HFFc6 (cell line): ENCODE measurements at places on chromosomes 6 and 20.
A peak's percentile ranks its signal among the peaks of the same experiment; 100 is the strongest.

DNA sequence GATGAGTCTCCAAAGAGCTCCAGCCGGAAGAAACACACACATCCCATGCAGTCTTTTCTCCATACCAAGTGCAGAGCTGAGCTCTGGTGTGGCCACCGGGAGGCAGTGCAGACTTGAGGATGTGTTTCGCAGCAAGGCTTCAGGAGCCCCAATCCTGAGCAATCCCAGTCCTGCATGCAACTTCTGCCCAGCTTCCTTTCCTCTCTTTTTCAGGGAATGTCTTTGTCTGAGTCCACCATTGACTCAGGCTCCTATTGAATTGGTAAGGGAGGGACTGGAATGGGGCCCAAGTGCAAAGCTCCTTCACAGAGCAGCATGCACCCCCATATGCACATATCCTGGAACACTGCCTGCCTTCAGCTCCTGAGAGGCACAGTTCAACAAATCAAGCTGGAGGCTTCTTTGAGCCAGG lies 50.5 kb upstream of the ASIP start:
- peaks cover 32% of the 10 kb centered on the region for H3K4me1 ChIP-seq
- no peaks in the 10 kb centered on the region for H3K36me3 ChIP-seq
- peak; percentile 84 for DNase-seq
- no peak overlapping the region for H3K4me3 ChIP-seq

- peaks cover 6% of the 10 kb centered on the region; the same call in 1 of the 2 replicates for H3K4me1 ChIP-seq
- DNase-seq: no peak
- H3K27ac ChIP-seq: no peak overlapping the region
- H3K27me3 ChIP-seq: peaks cover 31% of the 10 kb centered on the region
Measured at GRCh38 chr20:38842026-38842425, 36.5 kb downstream of the PPP1R16B start.

- no peak overlapping the region for H3K4me3 ChIP-seq
- peaks cover 27% of the 10 kb centered on the region for H3K4me1 ChIP-seq
- peaks cover 7% of the 10 kb centered on the region for H3K27me3 ChIP-seq
Measured at GRCh38 chr6:134115715-134116074, 63.3 kb upstream of the SLC2A12 start.

DNA sequence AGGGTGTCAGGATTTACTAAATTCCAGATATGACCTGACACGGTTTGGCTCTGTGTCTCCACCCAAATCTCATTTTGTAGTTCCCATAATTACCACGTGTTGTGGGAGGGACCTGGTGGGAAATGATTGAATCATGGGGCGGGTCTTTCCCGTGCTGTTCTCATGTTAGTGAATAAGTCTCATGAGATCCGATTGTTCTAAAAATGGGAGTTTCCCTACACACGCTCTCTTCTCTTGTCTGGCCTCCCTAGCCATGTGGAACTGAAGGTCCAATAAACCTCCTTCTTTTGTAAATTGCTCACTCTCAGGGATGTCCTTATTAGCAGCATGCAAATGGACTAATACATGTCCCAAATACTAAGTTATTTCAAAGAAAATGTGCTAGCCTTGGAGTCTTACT lies 121.1 kb downstream of the CENPW start:
- no peak overlapping the region for H3K27ac ChIP-seq
- H3K4me3 ChIP-seq: no peak overlapping the region
- H3K36me3 ChIP-seq: no peaks in the 10 kb centered on the region
- H3K27me3 ChIP-seq: peaks cover 2% of the 10 kb centered on the region; the same call in 1 of the 2 replicates
- no peak for DNase-seq

DNA sequence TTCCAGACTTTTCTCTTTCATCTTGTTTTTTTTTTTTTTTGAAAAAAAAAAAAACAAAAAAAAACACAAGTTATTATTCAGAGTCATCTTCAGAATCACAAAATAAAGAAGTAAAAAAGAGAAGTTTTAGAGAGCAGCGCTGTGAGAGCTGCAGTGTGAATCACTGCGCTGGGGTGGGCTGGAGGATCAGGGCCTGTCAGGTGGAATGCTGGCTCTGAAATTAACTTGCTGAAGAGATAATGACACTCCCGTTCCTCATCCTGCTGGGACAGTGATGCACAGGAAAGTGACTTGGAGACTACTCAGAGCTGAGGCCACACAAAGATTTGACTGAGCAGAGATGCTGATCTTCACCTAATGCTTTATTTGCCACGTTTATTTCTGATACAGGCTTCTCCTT lies 42.7 kb upstream of the CLDN20 start:
- H3K36me3 ChIP-seq: peaks cover 9% of the 10 kb centered on the region
- DNase-seq: no peak
- peaks cover 45% of the 10 kb centered on the region for H3K4me1 ChIP-seq
- H3K27ac ChIP-seq: no peak overlapping the region

DNA sequence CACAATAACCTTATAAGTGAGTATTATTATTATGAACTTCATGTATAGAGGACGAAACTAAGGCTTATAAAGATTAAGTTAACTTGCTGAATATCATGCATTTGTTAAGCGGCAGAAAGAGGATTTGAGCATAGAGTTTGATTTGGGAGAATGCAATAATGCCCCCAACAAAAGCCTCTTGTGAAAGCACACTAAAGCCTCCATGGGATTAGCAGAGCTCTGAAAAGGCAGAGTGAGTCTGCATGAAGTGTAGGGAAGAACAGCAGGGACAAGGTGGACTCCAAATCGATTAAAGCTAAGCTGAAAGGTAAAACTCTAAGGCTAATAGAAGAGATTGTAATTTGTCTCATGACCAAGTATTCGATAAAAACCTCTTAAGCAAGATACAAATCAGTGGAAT lies 100.3 kb downstream of the SH3BGRL2 start:
- no peaks in the 10 kb centered on the region for H3K36me3 ChIP-seq
- no peak for DNase-seq
- H3K4me1 ChIP-seq: no peaks in the 10 kb centered on the region; the same call in 1 of the 2 replicates
- H3K27ac ChIP-seq: no peak overlapping the region
- no peak overlapping the region for H3K4me3 ChIP-seq

- H3K4me1 ChIP-seq: no peaks in the 10 kb centered on the region
- peaks cover 7% of the 10 kb centered on the region for H3K27me3 ChIP-seq
- no peak for DNase-seq
- no peak overlapping the region for H3K4me3 ChIP-seq
Measured at GRCh38 chr6:63278916-63279315, 40.9 kb downstream of the LGSN start.

- H3K4me3 ChIP-seq: peak overlapping the region; percentile 100
- H3K36me3 ChIP-seq: peaks cover 23% of the 10 kb centered on the region
- peaks cover 50% of the 10 kb centered on the region for H3K4me1 ChIP-seq
- H3K27ac ChIP-seq: peak overlapping the region; percentile 15
Measured at GRCh38 chr20:300345-300990, 3.1 kb downstream of the ZCCHC3 start.

DNA sequence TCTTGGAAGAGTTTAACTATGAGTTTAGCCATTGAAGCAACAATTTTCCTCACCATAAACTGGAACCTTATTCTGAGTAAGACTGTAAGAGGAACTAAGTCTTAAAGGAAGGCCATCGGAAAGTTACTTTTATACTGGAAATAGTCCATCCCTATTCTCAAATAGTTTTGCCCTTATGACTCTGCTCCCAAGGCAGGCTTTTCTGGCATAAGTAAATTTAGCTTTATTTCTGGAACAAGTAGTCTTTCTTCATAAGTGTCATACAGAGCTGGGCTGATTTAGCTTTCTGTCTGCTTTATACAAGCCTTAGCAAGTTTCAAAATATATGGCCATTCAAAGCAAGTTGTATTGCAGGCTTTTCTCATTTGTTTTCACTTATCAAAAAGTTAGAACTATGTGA lies 328.1 kb downstream of the HACE1 start:
- no peaks in the 10 kb centered on the region for H3K36me3 ChIP-seq
- no peak overlapping the region for H3K27ac ChIP-seq
- no peak overlapping the region for H3K4me3 ChIP-seq
- H3K27me3 ChIP-seq: peaks cover 8% of the 10 kb centered on the region

- no peaks in the 10 kb centered on the region for H3K4me1 ChIP-seq
- H3K36me3 ChIP-seq: no peaks in the 10 kb centered on the region
- no peaks in the 10 kb centered on the region for H3K27me3 ChIP-seq
- H3K27ac ChIP-seq: no peak overlapping the region
Measured at GRCh38 chr6:22673474-22673873, 104.1 kb downstream of the HDGFL1 start.

- H3K27me3 ChIP-seq: no peaks in the 10 kb centered on the region; the same call in none of the 2 replicates
- H3K4me1 ChIP-seq: peaks cover 1% of the 10 kb centered on the region; the same call in 1 of the 2 replicates
- no peak overlapping the region for H3K27ac ChIP-seq
- H3K4me3 ChIP-seq: no peak overlapping the region
Measured at GRCh38 chr6:136415351-136416007, 125.8 kb upstream of the BCLAF1 start.
